Esophagus squamous epithelium (tissue), 5 donors: ENCODE measurements at places on chromosomes 3 and 15.

GRCh38 chr3:172692751-172693338 lies 18.0 kb downstream of the NCEH1 start:
- no peak for DNase-seq

DNA sequence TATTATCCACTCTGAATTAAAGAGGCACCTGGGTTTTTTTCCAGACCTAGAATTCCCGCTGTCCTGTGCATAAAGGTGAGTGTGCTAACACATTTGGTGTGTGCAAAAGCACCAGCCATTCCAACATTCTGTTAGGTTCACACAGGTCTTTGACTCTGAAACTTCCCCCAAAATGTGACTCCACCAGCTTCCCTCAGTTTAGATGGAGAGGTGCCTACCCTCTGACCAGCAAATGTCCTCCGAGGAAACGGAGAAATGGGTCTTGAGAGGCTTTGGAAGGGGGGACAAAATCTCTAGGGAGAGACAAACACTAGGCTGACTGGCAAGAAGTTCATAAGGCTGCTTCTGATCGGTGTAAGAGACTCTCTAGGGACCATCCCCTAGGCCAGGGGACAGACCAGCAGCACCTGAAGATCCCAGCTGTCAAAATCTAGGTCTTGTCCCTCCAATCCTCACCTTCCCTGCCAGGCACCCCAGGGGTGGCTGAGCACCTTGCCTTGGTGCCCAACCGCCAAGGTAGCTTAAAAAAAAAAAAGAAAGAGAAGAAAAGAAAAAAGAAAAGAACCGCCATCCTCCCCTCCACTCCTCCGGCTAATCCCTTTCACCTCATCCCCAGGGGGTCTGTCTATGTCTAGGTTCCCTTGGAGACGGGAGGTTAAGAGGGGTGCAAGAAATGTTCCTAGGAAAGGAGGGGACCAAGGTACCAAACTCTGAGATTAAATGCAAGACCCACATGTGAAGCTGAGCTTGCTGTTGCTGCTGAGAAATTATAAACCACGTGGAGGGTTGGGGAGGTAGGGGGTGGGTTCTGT lies 2.0 kb upstream of the MECOM start:
- no peak for DNase-seq

GRCh38 chr3:65575376-65575840 lies 463.3 kb downstream of the MAGI1 start:
- no peak for DNase-seq

GRCh38 chr15:29668120-29668602 lies 154.1 kb downstream of the TJP1 start:
- no peak for DNase-seq

DNA sequence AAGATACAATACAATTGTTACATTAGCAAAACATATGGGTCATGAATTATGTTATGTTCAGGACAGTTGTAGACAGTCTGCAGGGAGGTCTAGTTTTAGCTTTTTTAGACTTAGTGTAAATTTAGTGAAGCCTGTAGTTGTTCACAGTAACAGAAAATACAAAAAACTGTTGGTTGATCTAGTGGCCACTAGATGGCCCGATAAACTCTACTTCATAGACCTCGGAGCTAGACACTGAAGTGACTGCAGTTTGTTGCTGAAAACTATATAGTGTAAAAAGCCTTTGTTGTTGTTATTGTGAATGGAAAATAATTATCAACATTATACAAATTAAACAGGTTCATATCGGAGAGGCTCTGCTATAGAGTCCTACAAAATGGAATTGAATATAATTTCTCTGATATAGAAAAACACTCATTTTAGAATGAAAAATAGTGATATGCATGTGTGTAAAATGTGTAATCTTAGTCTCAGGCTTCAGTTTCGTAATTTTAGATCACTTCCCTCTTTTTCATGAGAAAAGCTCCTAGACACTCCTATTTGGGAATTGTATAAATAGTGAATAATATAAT lies 18.3 kb downstream of the MAGEL2 start:
- DNase-seq: no peak

- no peak for DNase-seq
Observed at GRCh38 chr3:154931484-154931883, 148.6 kb upstream of the MME start.

DNA sequence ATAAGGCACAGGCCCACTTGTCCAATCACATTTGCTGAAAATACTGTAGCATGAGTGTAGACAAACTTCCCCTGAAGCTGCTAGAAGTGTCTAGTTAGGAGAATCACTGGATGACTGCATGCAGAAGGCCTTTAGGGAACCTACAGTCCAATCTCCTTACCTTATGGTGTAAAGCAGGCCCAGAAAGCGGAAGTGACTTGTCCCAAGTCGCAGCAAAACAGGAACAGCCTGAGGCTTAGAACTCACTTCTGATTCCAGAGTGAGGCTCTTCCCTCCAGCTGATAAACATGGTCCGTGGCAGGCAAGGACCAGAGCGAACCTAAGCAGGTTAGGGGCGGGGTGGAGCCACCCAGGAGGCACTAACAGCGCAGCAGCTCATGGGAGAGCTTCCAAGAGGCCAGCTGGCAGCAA lies 2.5 kb downstream of the GRAMD2A start:
- DNase-seq: no peak

DNA sequence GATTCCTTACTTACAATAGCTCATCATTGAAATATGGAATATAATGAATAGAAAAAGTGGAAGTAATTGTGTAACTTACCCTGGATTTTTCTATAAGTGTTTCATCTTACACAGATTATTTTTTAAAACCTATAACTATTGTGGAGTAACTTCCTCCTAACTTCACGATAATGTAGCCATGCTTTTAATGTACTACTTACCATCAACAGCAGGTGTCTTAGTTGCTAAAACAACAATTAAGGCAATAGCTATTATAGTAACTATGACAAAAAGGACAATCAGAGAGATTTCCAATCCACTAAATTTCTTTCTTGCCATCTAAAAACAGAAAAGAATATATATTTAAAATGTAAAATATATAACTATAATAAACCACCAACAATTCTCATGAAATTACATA lies 2.6 kb downstream of the SI start:
- DNase-seq: no peak

GRCh38 chr3:194203482-194204041 lies 67.6 kb downstream of the HES1 start:
- no peak for DNase-seq

GRCh38 chr3:194935632-194936470 lies 250.2 kb downstream of the FAM43A start:
- DNase-seq: no peak

GRCh38 chr3:18302517-18302916 lies 122.6 kb downstream of the SATB1 start:
- no peak for DNase-seq

GRCh38 chr15:33114374-33114717 lies 80.2 kb downstream of the FMN1 start:
- DNase-seq: no peak

DNA sequence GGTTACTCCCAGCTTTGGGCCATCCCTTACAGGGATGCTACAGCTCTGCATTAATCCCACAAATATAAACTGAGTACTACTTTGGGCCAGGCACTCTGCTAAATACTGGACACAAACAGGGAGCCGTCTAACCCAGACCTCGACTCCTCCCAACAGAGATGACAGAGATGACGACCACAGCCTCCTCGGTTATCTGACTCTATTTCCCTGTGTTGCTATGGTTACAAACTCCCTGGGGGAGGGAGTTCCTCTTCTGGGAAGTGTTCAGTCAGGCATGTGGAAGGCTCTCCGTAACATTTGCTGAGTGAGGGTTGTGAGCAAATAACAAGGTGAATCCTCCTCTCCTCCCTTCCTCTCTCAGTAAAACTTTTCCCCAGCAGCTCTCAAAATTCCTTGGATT lies 6.7 kb upstream of the CMTM7 start:
- DNase-seq: no peak

DNA sequence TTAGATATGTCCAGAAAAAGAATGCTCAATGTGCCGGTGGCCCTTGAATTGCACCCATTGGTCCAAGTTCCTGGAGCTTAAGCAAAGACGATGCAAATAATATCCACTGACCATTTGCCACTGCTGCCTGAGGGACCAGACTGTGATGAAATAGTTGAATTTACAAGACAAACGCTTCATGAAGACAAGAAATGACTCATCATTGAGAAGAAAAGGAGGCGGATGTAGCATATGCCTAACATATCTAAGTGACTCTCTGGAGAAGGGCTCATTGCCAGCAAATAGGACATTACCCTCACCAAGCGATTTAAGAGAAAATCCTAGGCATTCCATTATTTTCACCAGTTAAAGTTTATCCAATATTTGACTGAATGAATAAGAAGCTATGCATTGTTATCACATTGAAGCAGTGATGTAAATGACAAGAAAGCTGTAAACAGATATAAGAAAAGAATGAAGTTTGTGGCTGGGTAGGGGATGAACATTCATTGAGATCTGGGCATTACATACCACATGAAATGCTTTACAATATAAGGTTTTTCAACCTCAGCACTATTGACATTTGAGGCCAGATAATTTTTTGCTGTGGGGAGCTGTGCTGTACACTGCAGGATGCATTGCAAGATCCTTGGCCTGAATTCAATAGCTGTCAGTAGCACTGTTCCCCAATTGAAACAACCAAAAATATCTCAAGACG lies 48.9 kb upstream of the CPNE4 start:
- no peak for DNase-seq

DNA sequence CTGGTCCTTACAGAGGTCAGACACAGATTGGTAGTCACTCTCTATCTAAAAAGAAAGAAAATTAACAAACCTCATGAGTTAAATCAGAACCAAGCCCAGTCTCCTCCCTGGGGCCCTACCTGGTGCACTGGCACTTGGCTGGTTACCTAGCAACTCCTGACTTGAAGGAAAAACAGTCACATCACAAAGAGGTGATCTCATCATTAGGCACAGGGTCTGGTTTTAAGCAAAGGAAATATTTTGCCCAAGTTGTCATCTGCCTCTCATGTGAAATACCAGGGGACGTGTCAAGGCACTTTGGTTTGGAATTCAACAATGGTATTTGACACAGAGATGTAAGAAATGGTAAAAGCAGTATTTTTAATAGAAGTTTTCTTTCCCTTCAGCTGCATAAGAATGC lies 47.7 kb upstream of the FMN1 start:
- no peak for DNase-seq

GRCh38 chr3:71787851-71788405 lies 3.0 kb upstream of the PROK2 start:
- no peak for DNase-seq

DNA sequence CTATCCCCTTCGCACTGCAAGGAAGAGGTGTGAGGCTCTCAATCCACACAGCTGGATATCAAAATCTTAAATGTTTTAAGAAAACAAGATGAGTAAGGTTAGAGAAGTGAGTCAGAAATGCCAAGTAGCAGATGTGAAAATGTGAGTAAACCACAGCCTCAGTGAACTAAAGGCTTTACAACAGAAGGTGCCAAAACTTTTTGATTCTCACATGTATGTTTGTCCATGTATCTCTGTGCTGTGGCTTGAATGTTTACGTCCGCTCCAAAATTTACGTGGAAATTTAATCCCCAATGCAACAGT lies 126.8 kb upstream of the PFN2 start:
- no peak for DNase-seq

GRCh38 chr3:190325923-190326322 lies 3.7 kb upstream of the CLDN1 start:
- DNase-seq: no peak

DNA sequence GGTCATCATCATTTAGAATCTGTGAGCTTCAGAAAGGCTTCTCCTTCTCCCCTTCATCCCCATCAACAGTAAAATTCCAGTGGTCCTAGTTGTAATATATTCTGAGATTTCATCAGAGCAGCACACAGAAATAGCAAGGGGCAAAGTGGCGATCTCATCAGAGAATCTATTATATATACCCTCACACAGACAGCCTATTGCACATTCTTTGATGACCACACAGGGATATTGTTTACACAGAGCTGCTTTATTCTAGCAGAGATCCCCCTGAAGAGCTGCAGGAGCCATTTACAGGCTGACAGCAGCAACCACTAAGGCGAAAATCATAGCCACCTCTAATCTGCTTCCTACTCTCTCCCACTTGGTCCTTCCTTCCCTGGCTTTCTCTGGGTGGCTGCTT lies 42.0 kb upstream of the CRBN start:
- DNase-seq: no peak

- DNase-seq: no peak
Observed at GRCh38 chr15:56798639-56799038, 65.3 kb upstream of the ZNF280D start.

DNA sequence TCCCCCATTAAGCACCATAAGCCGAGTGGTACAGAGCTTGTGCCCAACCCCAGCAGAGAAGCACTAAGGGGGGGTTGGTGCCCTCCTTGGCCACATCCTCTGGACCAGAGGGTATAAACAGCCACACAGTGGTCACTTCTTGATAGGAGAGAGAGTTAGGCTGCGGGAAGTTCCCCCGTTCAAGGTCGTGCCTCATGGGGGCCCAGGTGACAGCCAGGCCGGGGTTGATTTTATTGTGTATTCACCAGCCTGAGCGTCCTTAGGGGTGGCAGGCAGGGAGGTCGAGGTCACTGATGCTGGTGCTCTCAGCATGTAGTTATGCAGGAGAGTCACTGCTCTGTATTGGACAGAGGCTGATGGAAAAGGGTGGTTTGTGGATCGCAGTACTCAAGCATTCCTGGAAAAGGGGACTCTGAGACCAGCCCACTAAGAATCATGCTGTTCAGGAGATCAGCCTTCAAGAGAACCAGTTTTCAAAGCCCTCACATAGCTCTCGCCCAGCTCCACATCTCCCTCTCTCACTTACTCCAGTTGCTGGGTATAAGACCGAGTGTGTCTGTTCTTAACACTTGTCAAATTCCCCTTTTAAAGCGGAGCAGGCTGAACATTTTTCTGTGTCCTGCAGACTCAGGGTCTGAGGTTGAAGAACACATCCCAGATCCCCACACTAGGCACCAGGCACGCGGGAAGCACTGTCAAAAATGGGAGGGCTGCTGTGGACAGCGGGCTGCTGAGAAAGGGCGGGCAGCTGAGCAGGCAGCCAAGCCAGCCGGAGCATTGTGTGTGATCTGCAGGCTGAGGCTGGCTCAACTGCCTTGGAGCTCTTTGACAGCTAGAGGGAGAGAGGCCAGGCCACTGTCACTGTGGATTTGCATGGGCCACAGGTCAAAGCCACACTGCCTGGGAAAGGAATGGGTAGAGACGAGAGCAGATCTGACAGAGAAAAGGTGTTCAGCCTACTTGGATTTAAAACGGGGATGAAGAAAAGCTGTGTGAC lies 279.3 kb upstream of the LRRFIP2 start:
- no peak for DNase-seq

DNA sequence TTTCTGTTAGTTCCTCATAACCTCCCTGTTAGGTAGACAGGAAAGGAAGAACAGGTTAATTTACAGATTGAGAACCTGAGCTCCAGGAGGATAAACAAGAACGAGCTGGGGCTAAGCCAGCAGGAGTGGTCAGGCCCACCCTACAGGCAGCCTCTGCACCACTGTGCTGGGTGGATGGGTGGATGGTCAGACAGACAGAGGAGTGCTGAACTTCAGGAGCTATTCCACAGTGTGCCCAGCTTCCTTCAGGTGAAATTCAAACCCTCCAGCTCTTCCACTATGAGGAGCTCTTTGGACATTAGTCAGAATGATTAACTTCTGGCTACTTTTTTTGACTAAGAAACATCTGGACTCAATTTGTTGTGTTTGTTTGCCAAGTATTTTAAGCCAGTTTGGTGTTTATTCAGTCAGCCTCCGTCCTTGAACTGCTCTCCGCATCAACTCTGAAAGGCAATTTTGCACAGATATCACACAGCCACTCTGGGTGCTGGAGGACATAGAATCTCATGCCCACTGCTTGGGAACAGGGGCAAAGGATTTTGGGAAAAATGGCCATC lies 361.9 kb downstream of the CLSTN2 start:
- DNase-seq: no peak

GRCh38 chr3:177994976-177995375 lies 541.3 kb upstream of the KCNMB2 start:
- DNase-seq: no peak
